Adipocyte (in vitro differentiated cells): ENCODE measurements at places on chromosomes 1 and 21.

DNA sequence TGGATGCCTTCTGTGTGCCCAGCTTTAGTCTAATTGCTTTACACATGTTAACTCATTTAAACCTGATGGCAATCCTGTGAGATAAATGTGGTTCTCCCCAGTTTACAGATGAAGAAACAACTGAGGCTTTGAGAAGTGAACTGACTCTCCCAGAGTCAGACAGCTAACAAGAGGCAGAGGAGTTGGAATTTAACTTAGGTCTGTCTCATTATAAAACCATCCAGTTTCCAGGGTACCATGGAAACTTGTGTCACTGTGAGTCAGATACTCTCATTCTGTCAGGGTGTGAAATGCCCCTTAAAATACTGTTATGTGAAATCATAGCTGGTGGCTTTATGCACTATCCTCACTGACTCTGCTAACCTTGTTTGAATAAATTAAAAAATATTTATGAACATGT, 206.6 kb downstream of the PBX1 start:
- DNase-seq: peak; percentile 82

DNA sequence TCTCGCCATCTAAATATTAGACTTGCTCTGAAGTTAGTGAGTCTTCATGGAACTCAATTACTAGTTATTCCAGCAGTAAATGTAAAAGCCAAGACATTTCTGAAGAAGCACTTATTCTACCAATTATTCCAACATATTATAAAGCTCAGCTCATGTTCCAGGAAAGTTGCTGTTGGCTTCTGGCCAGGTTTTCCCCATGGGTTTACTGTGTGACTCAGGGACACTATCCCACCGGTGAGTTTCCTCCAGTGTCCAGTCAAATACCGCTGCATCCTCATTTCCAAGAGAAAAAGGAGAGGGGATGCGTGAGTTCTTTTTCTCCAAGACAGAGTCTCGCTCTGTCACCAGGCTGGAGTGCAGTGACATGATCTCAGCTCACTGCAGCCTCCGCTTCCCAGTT, 9.2 kb upstream of the HHIPL2 start:
- no peak for DNase-seq

DNA sequence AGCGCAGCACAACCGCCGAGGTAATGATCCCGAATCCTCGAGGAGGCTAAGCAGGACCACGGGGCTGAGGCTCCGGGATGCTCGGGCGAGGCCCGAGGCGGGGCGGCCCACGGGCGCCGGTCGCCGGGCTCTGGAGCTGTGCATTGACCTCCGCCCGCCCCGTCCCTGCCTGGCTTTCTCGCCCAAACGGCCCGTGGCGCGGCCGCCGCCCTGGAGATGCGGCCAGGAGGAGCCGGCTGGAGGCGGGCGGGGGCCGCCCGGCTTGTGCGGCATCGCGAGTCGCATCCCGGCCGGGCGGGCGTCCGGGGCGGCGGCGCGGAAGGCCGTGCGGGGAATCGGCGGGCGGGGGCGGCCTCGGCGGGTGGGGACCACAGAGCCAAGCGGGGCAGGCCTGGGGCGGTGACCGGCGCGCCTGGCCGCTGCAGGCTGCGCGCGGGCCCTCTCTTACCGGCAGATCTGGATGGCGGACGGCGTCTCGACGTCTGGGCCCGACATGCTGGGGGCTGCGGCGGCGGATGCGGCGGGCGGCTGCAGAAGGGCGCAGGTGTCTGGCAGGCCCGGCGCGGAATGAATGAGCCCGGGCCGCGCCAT, 663 bp downstream of the ACOT7 start:
- DNase-seq: peak; percentile 63

GRCh38 chr1:47184090-47184821, 5.6 kb downstream of the PDZK1IP1 start:
- DNase-seq: no peak

- DNase-seq: no peak
Measured at GRCh38 chr1:230938924-230939368, 39.7 kb downstream of the TTC13 start.

- no peak for DNase-seq
Measured at GRCh38 chr1:106889059-106889458, 167.4 kb upstream of the PRMT6 start.

DNA sequence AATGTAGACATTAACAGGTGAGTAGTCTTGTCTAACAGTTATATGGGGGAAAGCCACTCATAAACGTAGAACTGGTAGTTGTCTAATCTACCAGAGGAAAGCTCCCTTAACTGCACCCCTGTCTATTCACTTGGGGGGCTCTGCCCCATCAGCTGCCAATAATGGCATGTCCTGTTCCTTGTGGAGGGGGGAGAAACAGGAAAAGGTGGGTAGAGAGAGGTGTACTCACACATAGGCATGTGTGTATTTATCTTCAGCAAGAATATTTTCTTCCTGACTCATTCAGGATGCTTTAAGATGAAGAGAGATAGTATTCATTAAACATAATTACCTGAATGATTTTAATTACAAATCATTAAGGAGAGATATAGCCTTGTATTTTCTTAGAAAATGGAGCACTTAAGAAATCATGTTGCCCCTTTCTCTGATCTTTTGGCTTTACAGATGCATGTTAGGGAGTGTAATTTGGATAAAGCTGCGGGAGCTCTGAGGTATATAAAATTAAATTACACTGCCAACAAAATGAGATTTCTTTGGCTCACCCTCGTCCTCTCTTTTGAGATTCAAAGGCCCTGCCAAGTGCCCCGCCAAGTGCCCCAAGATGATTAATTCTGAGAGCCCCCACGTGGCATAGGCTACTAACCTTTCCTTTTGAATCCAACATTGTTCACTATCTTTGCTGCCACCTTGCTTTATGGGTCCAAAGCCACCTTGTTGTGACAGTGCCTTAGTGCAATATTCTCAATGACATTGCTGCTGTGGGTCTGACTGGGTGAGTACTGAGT, 286.3 kb upstream of the LYPLAL1 start:
- DNase-seq: no peak

DNA sequence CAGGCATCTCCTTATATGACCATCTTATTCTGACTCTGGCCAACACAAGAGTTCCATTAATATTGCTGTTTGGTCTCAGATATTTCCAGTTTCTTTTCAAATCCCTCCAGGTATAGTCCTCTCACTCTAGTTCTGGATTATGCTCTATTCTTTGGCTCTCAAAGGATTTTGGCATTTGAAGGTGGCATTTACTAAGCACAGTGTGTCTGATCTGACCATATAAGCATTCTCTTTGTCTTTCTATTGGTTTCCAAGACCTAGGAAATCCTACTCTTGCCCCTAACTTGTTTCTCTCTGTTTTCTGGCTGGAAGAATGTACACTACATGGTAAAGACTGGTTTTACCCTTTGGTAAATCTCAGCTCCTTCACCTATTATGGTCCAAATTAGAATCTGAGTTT, 12.7 kb upstream of the ACADM start:
- DNase-seq: no peak

GRCh38 chr1:28917757-28918118, 3.4 kb downstream of the EPB41 start:
- no peak for DNase-seq

DNA sequence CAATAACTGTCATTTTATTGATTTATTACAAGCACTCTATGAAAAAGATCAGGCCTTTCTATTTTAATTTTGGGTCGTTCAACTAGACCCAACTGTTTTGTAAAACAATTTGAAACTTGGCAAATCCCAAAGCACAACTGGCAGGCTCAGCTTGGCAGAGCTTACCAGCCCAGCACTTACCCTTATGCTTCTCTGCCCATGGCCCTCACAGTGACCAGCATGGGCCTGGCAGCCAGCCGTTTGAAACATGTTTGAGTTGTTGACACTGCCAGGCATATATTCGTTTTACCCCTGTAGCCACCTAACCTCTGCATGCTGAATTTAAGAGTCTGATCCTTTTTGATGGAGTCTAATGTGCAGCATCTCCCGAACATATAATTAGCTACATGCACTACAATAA, 796.7 kb upstream of the ADGRL2 start:
- no peak for DNase-seq

DNA sequence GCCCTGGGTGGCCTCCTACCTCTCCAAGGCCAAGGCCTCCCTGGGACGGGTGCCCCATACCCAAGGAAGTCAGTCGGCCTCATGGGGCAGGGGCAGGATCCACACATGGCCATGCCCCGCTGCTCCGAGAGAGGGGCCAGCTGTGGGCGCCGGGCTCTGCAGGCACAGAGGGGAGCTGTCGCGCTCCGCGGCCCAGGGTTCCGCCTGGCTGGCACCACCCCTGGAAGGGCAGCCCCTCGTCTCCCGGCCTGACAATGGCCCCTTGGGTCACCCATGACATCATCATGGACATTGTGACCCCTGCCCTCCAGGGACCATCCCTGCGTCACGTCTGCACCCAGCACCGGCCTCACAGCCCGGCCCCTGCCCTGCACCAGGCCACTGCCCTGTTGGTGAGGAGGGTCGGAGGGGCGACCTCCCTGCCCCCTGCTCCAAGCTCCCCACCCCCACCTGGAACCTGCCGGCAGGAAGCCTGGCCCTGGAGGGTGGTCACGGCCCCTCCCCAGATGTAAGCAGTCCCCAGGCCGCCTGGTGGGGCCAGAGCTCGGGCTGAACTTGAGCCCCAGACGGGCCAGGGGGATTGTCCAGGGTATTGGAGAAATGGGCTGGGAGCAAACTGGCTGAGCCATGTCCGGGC, 5.8 kb downstream of the TTLL10 start:
- DNase-seq: no peak

- DNase-seq: no peak
Measured at GRCh38 chr1:42418516-42418915, 37.3 kb downstream of the ZMYND12 start.

GRCh38 chr1:170284016-170284415, 138.3 kb downstream of the NTMT2 start:
- DNase-seq: no peak

DNA sequence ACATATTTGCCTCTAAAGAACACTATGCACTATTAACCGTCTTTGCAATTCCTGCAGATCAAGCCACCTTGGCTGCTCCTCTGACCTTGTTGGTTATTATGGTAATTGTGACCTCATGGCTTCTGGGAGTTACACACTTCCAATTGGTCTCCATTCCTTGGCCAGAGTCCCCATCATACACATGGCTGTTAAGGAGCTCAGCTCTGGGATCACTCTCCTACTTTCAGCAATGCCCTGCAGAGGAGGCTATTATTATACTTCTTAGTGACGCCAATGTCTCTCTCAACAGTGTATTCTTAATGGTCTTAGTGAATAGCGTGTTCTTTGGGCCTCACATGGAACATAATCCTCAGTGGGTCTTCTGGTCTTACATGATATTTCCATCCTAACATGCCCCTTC, 10.0 kb upstream of the JAK1 start:
- DNase-seq: no peak

DNA sequence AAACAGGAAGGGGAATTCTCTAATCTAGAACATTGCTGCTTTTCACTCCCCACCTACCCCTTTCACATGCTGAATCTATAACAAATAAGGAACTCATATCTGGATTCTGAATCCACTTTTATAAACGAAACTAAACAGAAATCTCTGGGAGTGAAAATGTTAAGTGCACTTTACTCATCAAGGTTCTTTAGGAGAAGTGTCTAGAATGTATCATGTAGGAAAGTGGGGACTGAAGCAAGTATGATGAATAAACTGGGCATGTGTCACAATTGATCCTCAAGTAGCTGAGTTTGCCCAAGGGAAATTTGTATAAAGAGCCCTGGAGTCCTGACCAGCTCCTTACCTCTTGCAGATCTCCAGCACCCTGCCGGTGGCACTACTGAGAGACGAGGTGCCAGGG, 19.8 kb downstream of the AVPR1B start:
- no peak for DNase-seq

DNA sequence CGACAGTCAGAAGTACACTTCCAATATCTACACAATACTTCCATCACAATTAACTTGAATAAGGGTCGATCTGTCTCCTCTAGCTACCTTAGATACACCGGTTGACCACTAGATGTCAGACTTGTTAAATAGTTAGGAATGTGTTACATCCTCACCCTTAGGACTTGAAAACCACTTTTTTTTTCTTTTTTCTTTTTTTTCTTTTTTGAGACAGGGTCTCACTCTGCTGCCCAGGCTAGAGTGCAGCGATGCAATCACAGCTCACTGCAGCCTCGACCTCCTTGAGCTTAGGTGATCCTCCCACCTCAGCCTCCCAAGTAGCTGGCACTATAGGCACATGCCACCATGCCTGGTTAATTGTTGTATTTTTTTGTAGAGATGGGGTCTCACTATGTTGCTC, 120.4 kb upstream of the GREM2 start:
- peak; percentile 90 for DNase-seq

DNA sequence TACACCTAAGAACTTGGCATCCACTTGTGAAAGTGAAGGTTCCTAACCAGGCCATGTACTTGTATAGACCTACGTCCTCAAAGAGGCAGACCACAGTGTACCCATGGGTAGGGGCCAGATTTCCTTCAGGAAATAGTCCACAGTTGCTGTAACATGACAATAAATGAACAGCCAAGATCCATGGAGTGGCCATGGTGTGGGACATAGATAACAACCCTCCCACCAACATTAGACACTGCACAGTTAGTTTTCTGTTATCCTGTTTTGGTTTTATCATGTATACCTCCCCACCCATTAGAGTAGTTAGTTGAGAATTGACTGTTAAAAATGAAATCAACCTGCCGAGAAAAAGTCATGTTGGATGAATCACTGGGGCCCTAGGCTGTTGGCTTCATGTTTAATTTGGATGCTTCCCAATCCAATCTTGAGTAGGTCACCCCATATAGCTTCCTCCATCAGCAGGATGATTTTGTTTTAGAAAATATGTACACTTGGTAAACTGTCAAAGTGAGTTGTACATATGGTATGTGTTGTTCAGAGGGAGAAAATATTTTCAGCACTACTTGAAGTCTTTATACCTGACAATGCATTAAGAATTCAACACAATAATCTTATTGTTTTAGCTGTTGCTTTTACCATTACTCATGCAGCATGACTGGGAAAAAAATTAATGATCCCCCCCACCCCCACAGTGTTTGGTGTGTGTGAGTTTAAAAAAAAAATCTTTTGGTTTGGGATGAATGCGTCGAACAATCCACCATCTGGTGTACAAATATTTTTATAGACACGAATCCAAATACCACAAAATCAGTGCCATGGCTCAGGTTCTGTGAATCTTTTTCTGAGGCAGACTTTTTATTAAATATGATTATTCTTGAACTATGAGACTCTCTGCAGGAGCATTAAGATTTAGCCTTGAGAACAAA, 88.3 kb upstream of the ARHGAP29 start:
- DNase-seq: peak; percentile 96

- DNase-seq: no peak
Measured at GRCh38 chr1:214587165-214587564, 15.8 kb upstream of the CENPF start.

- no peak for DNase-seq
Measured at GRCh38 chr1:197980457-197980856, 63.3 kb downstream of the LHX9 start.

GRCh38 chr1:180269645-180270529, 39.8 kb downstream of the LHX4 start:
- DNase-seq: no peak

DNA sequence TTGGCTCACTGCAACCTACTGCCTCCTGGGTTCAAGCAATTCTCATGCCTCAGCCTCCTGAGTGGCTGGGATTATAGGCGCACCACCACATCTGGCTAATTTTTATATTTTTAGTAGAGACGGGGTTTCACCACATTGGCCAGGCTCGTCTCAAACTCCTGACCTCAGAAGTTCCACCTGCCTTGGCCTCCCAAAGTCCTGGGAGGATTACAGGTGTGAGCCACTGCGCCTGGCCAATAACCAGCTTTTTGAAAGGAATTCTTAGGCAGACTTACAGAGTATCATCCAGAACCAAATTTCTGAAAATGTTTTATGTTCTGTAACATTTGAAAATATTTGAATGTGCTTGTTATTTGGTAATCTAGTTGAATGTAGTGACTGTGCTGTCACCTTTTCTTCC, 14.6 kb downstream of the BTF3L4 start:
- no peak for DNase-seq
